Astrocyte (in vitro differentiated cells and primary cell): ENCODE measurements at places on chromosomes 5 and 9.

- DNase-seq: no peak
Measured at GRCh38 chr9:95980262-95981125, 105.0 kb downstream of the ERCC6L2 start.

DNA sequence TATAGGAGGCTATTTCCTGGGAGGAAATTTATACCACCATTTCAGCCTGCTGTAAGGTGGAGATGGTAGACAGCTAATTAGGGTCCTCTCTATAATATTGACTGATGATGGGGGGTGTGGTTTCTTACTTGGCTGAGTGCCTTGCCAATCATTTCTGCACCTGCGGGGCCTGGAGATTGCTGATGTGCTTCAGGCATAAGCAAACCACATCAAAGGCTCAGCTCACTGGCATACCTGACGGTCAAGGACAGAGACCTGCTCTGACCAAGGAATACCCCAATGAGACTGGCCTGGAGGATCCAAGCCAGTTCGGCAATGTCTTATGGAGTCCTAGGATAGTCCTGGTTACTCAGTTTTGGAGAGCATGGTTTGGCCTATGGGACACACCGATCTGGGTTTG, 29.5 kb downstream of the ANKH start:
- no peak for DNase-seq

GRCh38 chr9:129871046-129871445, 35.8 kb downstream of the USP20 start:
- no peak for DNase-seq

DNA sequence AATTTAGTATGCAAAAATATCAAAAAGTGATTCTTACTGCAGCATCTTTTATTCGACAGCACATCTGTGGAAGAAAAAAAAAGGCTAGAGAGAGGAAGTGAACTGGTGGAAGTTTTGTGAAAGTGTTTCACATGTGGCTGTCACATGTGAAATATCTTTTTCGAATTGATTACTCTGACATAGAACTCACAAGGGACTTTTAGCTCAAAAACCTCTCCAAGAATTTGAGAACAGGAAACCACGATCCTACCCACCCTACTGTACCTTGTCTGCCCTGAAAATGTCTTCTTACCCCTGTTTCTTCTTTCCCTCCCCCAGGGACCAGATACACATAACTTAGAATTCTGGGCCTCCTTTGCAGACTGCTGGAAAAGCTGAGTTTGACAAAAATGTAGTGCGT, 106.5 kb upstream of the PRRC1 start:
- DNase-seq: no peak

GRCh38 chr5:153895266-153895665, 143.4 kb downstream of the FAM114A2 start:
- DNase-seq: no peak

DNA sequence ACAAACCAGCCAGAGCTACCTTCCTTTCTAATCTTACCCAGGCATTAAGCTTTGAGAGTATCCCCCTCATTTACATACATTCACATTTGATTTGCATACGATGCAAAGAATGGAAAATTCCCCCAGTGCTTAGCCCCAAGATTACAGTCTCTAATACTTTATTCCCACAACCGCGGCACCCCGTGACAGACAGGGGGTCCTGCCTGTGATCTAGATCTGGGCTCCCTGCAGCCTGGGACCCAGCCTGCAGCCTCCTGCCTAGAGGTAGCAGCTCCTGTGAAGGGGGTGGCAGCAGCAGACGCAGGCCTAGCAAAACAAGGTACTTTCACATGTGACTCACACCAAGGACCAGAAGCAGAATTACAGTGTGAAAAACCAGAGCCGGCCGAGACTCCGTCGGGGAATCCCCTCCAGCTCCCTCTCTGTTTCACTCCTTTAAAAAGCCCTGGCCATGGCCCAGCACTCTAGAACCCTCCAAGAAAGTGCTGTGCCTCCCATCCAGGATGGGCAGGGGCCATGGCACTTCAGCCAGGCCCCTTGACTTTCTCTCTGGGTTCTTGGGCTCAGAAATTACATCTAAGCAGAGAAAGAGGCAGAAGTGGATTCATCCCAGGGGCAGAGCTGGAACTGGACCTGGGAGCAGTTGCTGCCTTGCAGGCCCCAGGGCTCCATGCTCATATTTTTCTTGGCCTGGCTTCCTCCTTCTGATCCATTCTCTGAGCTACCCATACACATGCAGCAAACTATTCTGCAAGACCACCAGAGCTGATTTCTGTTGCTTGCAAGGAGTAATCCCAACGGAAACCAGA, 14.0 kb upstream of the TCF7 start:
- DNase-seq: peak; percentile 67
